ENCODE measurements at places on chromosomes 16 and 17.

- no peak for DNase-seq
Measured at GRCh38 chr17:45086865-45087503, 25.9 kb downstream of the NMT1 start.

DNA sequence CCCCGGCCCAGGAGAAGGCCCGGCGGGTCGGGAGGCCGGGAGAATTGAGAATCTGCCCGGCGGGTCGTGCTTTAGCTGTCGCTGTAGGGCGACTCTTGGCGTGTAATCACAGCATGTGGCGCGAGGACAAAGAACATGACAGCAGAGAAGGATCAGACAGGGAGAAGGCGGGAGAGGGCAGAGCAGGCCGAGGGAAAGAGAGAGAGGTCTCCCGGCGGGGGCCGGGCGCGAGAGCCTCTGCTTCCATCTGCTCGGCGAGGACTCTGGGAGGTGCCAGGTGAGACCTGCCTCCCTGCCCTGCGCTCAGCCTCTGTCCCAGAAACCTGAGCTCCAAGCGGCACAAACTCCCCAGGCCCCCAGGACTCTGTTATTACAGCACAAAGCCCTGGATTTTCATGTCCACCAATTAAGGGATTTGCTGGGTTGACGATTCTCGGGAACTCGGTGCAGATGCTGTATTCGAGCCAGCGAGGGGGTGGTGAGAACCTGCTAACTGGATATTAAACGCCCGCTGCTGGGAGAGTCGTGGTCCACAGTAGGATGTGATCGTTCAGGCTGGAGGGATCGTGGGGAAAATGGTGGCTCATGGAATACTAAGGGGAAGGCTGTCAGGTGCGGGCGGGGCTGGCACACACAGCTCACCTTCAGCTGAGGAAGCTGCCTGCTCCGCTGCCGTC lies 172.0 kb upstream of the CIBAR2 start:
- DNase-seq, result no peak

- DNase-seq, result no peak
Measured at GRCh38 chr17:57919918-57920317, 35.3 kb downstream of the CUEDC1 start.

DNA sequence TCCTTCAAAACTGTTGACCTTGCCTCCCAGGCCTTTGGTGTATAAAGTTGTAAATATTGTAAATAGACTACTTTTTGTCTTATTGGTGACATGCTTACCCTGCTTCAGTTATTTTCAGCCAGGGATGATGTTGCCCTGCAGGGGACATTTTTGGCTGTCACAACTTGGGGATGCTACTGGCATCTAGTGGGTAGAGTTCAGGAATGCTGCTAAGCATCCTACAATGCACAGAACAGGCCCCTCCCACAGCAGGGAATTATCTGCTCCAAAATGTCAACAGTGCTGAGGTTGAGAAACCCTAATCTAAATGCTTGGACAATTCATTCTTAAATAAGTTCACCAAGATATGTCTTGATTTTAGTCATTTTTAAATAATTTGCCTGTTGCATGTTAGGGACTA lies 459.8 kb downstream of the PMP22 start:
- DNase-seq, result peak; percentile 11

- DNase-seq, result peak; percentile 81
Measured at GRCh38 chr16:525520-526180, 1.9 kb upstream of the CAPN15 start.

- DNase-seq, result no peak
Measured at GRCh38 chr16:2866431-2866830, 8.5 kb upstream of the PRSS22 start.

DNA sequence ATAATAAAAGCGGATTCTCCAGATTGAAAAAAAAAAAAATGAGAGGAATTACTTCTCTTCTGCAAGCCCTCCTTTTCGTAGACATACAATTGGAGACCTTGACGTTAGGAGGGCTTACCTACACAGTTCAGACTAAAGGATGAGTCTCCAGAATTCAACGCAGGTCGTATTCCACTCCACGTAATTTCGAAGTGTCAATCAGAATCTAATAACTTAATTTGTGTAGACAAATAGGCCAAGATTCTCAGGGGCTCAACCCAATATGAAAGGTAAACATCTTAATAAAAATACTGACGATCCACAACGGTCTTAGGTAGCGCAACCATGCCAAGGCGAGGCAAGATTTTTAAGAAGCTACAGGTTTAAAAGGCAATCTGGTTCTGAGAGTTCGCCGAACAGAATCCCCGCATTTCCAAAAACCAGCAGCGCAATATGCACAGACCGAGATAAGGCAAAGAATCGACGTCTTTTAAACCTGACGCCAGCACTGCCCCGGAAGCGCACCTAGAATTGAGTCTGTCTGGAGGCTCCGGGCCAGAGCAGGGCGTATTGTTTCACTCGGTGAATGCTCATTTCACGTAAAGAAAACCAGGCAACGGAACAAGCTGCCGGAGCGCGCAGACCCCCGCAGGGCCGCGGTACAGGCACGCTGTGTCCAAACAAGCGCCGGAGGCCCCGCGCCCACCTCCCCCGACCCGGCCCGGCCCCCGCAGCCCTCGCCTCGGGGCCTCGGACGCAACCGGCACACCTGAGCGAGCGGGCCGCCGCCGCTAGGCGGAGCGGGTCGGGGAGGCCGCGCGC lies 623 bp downstream of the MBTPS1 start:
- DNase-seq, result peak; percentile 30

DNA sequence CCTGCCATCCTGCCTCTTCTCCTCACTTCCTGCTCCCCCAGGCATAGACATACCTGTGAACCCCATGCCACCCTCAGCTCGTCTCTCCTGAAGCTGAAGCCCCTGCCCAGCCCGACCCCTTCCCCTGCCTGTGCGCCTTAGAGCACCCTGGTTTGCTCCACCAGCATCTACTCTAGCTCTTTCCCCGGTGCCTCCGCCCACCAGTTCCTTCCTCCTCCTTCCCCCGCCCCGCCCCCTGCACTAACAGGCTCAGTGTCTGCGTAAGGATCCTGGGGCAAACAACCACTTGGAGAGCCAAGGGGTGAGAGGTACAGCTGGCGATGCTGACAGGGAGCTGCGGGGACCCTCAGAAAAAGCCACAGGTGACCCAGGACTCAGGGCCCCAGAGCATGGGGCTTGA lies 1.9 kb downstream of the GPR142 start:
- DNase-seq, result no peak

DNA sequence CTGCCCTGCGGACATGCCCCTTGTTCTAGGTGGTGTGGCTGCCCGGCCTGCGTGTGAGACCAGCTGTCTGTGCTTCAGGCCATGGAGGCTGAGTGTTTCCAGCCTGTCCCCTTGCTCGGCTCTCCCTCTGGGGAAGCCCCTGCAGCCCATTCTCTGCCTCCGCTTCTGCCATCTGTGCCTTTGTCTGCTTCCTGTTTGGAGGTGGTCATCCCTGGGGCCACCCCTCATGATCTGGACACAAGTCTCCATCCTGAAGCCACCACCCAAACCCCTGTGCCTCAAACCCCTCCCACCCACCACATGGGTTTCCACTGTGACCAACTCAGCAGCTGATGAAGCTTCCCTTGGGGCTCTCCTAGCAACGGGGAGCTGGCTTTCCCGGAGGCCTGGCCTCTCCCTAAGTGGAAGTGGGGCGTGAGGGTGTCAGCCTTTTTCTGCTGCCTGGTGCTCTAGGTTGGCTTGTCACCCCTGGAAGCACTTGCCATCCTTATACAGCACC lies 184.9 kb downstream of the SEC14L1 start:
- DNase-seq, result no peak

DNA sequence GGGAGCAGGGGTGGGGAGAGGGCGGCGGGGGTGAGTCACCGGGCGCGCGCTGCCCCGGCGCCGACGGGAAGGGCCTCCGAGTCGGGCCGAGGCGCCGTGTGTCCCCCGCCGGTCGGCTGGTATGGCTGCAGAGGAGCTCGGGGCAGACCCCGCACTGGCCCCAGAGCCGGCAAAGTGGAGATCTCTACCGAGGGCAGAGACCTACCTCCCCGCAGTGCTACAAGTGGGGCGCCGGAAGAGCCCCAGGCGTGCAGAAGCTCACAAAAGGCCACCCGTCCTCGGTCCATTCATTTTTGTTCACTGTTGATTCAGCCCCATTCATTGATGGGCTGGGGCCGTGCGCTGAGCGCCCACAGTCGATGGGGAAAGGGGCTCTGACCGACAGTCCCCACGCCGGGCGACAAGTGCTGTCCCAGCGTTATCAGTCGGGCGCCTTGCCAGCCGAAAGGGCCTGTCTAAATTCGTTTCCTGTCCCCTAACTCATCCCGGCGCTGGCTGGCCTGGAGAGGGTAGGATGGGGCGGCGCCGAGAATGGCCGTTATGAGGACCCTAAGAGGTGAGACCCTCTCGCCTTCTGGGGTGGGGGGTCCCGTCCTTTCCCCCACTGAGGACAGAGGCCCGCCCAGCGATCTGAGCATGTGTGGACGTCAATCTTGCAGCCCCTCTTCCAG lies 709 bp upstream of the ENO3 start:
- peak; percentile 60 for DNase-seq

- peak; percentile 47 for DNase-seq
Measured at GRCh38 chr17:71237903-71238538, 882.8 kb upstream of the SOX9 start.

- peak; percentile 37 for DNase-seq
Measured at GRCh38 chr17:42010898-42011516, 6.2 kb downstream of the DNAJC7 start.

- no peak for DNase-seq
Measured at GRCh38 chr16:87117936-87118335, 199.3 kb downstream of the C16orf95 start.

GRCh38 chr16:630815-631405 lies at the start of gene WFIKKN1:
WFIKKN1 (plus strand) TSS chr16:630985; CDS start chr16:631254, 269 bp downstream.
- no peak for DNase-seq

- no peak for DNase-seq
Measured at GRCh38 chr17:65271296-65271695, 134.1 kb downstream of the RGS9 start.
